ENCODE measurements at places on chromosomes 6 and 20. TPM values are rescaled to one million over a fixed set of nuclear protein-coding genes. Genes with fewer than 3 reads are reported as not detected.

Gene SLC17A4
- 0.01 TPM for polyA plus RNA-seq

Gene RIPOR2
- 7.3 TPM for polyA plus RNA-seq

Gene LPA
- 0.11 TPM for polyA plus RNA-seq

Gene PCSK2
- polyA plus RNA-seq, result 8.0 TPM

Gene FAM184A
- 2.3 TPM for polyA plus RNA-seq

All from urinary bladder (tissue), 4 donors.